ENCODE measurements at places on chromosomes 16 and 17.
A peak's percentile ranks its signal among the peaks of the same experiment; 100 is the strongest.

GRCh38 chr16:52099382-52099781 is 447.6 kb downstream of the TOX3 start:
- no peak for DNase-seq

- no peak for DNase-seq
These were observed 11.9 kb upstream of the ZNHIT3 start for GRCh38 chr17:36474571-36474970.

GRCh38 chr17:12302711-12303110 is 282.0 kb downstream of the MAP2K4 start:
- no peak for DNase-seq

DNA sequence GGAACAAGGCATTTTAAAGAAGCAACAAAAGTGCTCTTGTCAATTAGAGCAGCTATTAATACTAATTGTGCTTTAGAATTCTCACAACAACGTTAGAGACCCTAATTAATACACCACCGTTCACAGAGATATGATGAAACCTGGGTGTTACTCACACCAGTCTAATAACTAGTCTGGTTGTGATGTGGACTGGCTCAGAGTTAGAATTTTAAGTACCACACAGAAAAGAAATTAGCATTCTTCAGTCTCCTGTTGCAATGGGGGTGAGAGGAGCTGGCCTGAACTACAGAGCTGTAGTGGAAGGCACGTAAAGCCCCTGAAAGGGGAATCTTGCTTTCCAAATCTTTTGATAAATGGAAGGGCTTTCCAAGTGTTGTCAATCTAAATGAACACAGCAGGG is 240.8 kb upstream of the TOX3 start:
- no peak for DNase-seq

DNA sequence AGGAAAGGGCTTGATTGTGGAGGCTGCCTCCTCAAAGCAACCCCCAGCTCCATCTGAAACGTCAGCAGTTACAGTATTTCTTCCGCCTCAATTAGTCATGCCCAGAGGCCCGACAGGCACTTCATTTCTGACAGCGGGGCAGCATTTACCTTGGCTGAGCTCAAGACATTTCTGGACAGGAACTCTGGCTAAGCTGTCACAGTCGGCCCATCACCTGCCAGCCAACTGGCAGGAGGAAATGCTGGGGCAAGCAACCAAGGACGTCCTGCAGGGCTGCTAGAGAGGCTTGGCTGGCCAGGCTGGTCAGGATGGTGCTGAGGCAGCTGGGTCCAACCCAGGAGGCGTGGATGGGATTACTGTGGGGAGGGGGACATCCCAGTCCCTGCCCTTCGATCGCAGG is 27.8 kb downstream of the PLXDC1 start:
- DNase-seq: no peak

GRCh38 chr17:64635647-64636305 is 26.3 kb downstream of the SMURF2 start:
- no peak for DNase-seq

DNA sequence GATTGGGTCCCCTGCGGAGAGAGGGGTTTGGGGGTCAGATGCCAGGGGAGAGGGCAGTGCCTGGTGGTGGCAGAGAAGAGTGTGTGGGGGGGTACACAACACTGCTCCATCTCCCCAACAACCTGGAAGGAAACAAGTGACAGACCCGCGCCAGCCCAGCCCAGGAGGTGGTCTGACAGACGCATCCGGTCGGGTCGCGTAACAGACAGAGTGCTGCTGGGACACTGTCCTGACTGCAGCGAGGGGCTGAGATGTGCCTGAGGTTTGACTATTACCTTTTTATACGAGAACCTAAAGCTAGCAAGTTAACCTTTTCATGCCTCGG is 16.2 kb downstream of the UNC13D start:
- DNase-seq: no peak

GRCh38 chr17:20073055-20073979 is 64.2 kb downstream of the SPECC1 start:
- DNase-seq: peak; percentile 7

GRCh38 chr16:24163935-24164334 is 92.2 kb upstream of the CACNG3 start:
- DNase-seq: no peak

DNA sequence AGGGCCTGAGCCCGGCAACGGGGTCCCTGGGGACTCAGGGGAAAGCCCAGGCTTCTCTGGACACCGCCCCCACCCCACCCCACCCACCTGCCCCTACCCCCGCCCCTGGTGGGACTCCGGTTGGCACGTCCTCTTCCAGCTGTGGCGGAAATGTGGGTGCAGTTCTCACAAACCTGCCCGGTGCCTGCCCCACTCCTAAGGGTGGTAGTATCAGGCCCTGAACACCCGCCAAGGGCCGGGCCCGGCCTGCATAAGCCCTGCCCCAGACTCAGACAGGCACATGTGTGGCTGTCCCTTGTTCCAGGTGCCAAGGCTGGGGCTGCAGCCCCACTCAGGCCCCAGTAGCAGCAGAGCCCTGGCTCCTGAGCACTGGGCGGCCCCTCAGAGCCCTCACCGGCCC is 58.1 kb downstream of the ACTG1 start:
- DNase-seq: no peak

GRCh38 chr16:89700649-89701424 is 668 bp downstream of the SPATA2L start:
- no peak for DNase-seq

GRCh38 chr16:8355675-8356074 is 234.6 kb downstream of the TMEM114 start:
- no peak for DNase-seq

GRCh38 chr16:2398520-2398919 is 30.7 kb upstream of the CCNF start:
- DNase-seq: no peak

DNA sequence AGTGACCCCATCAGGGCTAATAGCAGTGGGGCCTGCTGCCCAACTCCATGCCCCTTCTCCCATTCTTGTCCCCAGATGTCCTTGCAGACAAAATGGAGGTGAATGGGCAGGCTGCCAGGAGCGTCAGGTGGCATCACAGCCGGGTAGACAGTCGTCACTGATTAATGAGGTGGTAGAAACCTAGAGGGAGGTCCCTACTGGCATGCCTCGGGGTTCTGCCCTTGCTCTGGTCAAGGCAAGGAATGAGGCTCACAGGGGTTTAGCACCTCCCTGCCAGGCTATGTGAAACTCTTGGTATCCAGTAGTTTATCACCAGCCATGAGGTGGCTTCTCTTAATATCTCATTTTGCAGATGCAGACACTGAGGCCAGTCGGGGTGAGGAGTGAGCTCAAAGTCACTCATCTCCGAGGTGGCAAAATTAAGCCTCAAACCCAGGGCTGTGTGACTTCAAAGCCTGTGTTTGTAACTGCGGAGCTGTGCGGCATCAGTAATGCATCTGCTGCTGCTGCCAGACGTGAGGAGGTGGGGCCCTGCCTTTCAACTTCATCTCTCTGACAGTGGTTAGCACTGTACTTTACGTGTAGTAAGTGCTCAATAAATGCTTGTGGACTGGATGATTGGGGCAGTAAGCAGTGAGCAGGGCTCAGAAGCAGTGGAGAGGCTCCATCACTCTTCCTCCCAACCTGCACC is 21.3 kb downstream of the RAI1 start:
- no peak for DNase-seq

DNA sequence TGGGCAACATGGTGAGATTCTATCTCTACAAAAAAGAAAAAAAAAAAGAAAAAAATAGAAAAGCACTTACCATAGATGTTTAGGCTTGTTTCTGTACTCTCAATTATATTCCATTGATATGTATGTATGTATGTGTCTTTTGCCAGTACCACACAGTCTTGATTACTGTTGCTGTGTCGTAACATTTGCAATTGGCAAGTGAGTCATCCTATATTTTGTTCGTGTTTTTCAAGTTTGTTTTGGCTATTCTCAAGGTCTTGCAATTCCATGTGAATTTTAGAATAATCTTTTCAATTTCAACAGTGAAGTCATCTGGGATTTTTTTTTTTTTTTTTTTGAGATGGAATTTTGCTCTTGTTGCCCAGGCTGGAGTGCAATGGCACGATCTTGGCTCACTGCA is 19.3 kb downstream of the SPECC1 start:
- no peak for DNase-seq

DNA sequence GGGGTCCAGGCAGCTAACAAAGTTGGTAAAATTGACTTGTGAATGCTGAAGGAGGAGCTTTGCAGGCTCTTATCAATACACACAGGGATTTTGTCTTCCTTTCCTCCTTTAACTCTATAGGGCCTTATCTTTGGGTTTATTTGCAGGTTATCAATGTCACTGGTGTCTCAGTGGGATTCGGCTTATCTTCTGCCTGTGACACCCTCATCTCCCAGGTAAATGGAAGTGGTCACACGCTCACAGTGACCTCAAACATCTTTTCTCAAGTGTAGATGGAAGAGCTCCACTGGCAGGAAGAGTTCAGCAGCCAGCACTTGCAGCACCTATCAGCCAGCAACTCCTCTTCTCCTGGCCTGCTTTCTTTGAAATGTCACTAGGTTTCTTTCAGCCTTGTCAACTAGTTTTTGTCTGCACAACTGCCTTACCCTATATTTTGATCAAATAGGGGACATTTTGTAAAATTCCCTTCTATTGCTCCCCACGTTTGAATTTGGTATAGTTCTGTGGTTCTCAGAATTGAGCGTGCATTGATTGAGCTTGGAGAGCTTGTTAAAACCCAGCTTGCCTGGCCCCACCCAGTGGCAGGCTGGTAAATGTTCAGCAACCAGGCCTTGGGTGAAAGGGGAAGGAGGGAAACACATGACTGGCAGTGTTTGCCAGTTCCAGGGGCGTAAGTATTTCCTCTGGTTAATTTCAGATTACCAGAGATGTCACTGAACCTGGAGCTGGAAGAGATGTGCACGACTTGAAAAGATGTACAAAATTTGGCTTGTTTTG is 12.8 kb downstream of the SLC47A1 start:
- DNase-seq: no peak

GRCh38 chr17:79658811-79659207 is 48.0 kb upstream of the RBFOX3 start:
- DNase-seq: no peak

DNA sequence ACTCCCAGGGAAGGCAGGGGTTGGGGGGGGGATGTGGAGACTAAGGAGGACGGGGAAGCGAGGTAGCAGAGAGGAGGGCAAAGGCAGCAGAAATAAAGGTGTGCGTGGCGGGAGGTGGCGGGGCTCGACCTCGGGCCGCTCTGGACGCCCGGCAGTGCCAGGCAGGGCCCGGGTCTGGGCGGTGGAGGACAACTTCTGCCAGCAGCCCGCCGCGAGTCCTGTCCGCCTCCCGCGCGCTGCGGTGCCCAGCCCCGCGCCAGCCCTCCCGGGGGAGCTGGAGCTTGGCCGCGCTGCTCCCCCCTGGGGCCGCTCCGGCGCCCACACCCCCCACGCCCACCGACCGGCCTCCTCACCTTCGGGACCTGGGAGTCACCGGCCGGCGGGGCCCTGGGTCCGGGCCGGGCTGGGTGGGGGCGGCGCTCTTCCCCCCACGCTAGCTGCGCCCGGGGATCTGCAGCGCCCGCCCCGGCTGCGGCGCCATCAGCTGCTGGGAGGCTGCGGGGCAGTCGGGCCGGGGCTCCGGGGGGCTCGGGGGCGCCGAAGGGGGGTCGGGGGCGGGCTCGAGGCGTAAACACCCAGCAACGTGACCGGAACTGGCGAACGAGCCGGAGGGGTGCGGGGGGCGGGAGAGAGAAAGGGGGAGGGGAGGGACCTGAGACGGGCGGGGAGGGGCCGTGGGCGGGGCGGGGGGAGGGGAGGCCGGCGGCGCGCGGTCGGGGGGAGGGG is at the start of gene CCDC92B:
TSS of gene CCDC92B (minus strand) at position 595 of the 726 bp plus-strand sequence. CDS start 14,507 bp downstream, outside the sequence.
- no peak for DNase-seq

DNA sequence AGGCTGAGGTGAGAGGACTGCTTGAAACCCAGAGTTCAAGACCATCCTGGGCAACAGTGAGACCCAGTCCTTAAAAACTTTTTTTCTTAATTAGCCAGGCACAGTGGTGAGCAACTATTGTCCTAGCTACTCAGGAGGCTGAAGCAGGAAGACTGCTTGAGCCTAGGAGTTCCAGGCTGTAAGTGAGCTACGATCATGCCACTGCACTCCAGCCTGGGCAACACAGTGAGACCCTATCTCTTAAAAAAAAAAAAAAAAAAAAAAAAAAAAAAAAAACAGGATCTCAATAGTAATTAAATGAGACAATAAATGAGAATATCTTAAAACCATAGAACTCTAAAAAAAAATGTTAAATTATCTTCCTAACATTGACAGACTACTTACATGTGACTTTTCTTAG is 14.3 kb downstream of the SMURF2 start:
- DNase-seq: no peak

GRCh38 chr16:48153774-48154173 is 2.0 kb downstream of the ABCC12 start:
- no peak for DNase-seq

DNA sequence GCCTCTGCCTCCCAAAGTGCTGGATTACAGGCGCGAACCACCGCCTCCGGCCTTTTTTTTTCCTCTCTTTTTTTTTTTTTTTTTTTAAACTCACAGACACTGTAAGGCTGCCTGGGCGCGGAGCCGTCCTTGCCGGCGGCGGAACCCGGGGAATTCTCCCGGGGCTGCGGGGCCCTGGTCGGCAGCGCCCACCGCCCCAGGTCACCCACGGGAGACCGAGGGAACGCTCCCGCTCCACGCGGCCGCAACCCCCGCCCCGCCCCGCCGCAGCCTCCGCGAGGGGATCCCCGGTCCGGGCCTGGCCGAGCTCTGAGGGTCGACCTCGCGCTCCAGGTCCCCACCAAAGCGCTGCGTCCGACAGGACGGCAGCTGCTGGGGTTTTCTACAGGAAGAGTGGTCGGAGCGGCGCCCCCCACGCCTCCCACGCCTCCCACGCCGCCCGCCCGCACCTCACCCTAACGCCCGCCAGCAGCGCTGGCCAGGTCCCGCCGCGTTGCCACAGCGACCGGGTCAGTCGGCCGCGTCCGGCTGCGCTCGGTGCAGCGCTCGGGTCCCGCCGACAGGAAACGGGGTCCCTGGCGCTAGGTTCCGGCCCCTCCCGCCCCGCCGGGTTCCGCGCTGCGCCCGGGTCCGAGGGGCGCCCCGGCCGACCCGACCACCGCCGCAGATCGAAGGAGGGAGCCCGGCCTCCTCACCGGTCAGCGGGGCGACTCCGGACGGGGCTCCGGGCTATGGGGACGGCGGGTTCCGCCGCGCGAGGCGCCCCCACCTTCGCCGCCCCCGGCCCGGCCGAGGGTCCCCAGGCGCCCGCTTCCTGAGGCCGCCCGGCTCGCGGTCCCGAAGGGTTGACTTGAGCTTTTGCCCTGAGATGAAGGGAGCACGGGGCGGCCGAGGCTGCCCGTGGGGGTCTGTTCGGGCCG is at the start of gene CCDC57:
TSS of gene CCDC57 (minus strand) at position 512 of the 920 bp plus-strand sequence. CDS start 10,898 bp downstream, outside the sequence.
- DNase-seq: no peak

- peak; percentile 55 for DNase-seq
These were observed 54.5 kb downstream of the NDE1 start for GRCh38 chr16:15704545-15704987.

DNA sequence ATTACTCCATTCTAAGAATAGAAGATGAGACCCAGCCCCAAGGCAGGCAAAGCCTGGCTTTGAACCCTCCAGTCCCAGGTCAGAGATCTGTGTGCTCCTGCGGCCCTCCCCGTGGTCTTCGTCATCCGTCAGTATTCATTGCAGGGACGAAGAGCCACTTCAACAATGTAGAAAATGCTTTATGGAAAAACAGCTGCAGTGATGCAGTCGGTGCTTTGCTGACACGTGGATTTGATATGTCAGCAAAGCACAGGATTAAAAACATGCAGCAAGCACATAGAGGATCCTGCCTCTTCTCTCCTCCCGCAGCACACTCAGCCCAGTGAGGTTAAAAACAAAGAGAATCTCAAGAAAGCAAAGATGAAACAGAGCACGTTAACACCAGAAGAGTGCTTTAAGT is 117.1 kb upstream of the AXIN2 start:
- DNase-seq: no peak

Measured in activated CD8-positive, alpha-beta memory T cell treated with anti-CD3 and anti-CD28 coated beads for 4 hours (primary cell).